ENCODE measurements at places on chromosomes 16 and 17.

DNA sequence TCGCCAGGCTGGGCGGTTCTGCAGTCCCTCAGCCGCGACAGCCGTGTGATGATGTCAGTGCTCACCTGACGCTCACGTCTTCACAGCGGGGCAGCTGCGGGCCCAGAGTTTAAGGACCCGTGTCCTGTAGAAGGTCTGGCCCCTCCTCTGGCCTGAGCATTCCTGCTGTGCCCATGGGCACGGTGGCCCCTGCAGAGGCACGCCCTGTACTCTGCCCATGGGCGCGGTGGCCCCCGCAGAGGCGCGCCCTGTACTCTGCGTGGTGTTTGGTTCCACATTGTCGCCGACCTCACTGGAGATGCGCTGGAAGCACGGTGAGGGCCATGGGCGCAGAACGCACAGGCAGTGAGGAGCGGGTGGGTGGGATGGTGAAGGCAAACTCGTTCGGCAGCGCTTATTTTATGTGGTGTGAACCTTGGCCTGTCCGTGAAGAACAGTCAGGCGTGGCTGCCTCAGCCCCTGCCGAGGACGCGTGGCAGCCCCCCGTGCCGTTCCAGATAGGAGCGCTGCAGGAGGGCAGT, 122.0 kb downstream of the BANP start:
- DNase-seq, result no peak

GRCh38 chr17:68053231-68054013, 17.9 kb downstream of the KPNA2 start:
- DNase-seq, result peak; percentile 64

- no peak for DNase-seq
These were observed 10.4 kb upstream of the WFDC1 start for GRCh38 chr16:84284154-84284722.

DNA sequence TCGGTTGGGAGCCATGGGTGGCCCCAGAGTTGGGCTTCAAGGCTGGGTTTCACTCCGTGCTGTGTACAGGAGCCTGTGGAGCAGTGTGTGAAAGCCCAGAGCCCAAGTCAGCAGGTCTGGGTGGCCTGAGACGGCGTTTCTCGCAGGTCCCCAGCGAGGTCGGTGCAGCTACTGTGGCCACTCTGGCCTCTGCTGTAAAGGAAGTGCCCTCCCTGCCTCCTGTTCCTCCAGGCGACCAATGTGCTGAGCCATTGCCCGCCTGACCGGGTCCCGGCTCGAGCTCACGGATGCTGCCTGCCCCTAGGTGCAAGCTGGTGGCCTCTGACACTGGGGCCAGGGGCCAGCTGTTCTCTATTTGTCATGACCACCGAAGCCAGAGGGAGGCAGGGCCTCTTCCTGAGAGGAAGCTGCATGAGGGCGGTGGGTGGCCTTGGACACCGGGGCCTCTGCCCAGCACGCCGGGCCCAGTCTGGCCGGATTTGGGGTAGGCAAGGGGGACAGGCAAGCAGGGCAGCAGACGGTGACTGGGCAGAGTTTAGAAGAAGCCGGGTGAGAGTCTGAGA, 170.9 kb downstream of the IRF8 start:
- DNase-seq, result no peak

GRCh38 chr17:80671825-80672110, 127.1 kb downstream of the RPTOR start:
- DNase-seq, result peak; percentile 43

GRCh38 chr17:41503202-41503601, 2.2 kb downstream of the KRT13 start:
- DNase-seq, result no peak

DNA sequence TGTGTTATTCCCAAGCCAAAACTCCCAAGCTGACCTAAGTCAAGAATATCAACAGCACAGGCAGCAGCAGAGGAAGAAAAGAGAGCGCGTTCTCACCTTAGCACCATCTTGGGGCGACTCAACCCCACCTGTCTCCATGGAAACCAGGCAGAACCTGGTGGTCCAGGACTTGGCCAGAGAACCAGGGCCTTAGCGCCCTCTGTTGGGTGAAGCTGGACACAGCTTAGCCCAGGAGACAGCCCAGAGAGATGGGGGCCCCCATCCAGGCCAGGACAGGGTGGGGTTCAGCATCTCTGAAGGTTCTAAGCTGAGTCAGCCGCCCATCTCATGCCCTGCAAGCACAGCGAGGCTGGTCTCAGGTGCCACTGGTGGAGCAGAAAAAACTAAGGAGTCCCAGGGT, 60.1 kb upstream of the TMEM132E start:
- DNase-seq, result peak; percentile 2

- DNase-seq, result peak; percentile 69
These were observed 3.2 kb upstream of the METRN start for GRCh38 chr16:711548-712320.

- peak; percentile 62 for DNase-seq
These were observed 160.2 kb downstream of the RGS9 start for GRCh38 chr17:65297384-65297783.

DNA sequence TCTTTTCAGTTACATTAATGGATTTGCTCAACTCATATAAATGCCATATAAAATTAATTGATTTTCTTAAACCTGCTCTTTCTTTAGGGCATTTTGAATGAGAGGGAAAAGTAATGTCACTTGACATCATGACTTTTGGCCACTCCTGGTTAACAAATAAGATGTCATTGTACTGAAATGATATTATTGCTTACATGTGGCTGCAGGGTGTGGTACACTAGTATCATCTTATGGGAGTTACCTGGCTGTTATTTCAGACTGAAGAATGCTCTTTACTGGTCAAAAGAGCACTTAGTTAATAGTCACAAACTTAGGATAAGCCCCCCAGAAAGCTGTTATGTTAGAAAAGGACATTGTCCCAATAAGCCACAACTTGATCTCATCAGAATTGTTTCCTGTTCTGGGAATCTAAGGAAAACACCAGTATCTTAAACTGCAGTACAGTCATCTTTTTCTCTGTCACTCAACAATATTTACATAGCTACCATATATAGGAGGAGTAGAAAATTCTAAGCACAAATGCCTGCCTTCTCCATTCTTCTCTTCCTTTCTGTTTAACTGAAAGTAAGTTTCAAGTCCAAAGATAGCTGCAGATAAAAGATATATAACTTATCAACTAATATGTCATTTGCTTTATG, 53.9 kb upstream of the MRC2 start:
- DNase-seq, result peak; percentile 37

- no peak for DNase-seq
These were observed 54.8 kb upstream of the BCAR1 start for GRCh38 chr16:75306099-75306762.

- no peak for DNase-seq
These were observed 7.2 kb upstream of the IRF8 start for GRCh38 chr16:85891776-85892166.

DNA sequence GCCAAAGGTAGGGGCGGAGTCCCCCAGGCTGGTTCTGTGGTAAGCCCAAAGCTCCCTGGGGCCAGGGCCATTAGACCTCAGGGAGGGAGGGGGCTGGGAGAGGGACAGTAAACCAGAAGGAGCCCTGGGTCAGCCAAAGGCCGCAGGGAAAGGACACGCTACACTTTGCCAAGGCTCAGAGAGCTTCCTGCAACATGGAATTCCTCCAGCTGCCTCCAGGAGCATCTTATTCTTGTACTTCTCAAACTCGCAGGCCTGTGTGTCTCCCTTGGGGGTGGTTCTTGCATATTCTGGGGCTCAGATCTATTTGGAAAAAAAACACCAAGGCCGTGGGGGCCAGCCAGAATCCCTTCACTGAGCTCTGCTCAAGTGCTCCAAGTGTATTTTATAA, 25.1 kb downstream of the AKAP1 start:
- DNase-seq, result no peak

DNA sequence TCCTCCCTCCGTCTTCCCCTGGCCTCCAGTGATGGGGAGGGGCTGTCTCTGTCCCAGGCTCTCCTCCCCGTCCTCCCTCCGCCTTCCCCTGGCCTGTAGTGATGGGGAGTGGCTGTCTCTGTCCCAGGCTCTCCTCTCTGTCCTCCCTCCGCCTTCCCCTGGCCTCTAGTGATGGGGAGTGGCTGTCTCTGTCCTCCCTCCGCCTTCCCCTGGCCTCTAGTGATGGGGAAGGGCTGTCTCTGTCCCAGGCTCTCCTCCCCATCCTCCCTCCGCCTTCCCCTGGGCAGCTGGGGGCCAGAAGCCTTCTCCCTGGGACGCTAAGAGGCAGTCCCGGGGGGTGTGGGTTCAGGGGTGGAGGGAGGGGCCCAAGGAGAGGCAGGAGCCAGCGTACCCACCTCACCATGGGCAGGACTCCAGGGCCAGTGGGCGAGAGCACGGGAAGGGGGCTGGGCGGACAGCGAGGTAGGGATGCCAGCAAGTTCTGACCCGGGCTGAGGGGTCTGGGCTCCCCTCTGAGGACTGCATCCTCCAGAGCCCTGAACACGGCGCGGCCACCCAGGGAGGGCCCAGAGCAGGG, 14.8 kb downstream of the UTS2R start:
- no peak for DNase-seq

- no peak for DNase-seq
These were observed 1343.7 kb upstream of the GOT2 start for GRCh38 chr16:60077861-60078260.

DNA sequence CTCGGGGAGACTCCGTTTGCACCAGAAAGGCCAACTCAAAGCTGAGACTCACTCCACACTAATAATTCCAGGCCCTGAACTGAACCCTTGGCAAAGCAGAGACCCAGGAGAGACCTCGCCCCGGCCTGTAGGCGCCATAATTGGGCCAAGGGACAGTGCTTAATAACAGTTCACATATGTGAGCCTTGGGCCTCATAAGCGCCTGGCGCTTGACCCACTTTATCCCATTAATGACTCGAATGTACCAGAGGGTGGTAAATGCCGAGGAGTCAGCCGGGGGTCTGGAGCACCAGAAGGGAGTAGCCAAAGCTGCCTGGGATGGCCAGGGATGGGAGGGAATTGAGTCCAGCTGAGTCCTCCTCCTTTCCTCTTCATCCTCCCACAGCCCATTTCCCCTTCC, 24.6 kb downstream of the SLC6A4 start:
- no peak for DNase-seq

GRCh38 chr17:62592341-62593099, 35.0 kb upstream of the MRC2 start:
- DNase-seq, result peak; percentile 83

- DNase-seq, result peak; percentile 79
These were observed 70.0 kb upstream of the PMFBP1 start for GRCh38 chr16:72241930-72242329.

DNA sequence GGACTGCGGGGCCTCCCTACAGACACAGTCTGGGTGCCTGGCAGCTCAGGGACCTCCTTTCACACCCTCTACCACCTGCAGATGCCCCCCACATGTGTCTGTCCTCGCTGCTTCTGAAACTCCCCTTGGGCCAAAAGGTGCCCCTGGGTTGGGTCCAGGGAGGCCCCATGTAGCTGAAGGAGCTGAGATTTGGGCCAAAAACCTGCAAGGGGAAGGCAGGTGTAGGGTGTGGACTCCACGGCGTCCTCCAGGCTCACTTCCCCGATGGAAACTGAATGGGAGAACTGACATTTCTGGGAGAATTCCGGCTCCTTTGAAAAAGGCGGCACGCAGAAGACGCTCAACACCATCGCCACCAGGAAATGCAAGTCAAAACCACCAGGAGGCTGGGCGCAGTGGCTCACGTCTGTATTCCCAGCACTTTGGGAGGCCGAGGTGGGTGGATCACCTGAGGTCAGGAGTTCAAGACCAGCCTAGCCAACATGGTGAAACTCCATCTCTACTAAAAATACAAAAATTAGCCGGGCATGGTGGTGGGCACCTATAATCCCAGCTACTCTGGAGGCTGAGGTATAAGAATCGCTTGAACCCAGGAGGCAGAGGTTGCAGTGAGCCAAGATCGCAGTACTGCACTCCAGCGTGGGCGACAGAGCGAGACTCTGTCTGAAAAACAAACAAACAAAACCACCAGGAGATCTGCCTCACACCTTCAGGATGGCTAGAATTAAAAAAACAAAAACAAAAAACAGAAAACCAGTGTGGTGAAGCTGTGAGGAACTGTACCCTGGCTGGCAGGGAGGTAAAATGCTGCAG, 13.2 kb upstream of the BAIAP2 start:
- DNase-seq, result no peak

GRCh38 chr17:16877099-16877498, 94.8 kb downstream of the TNFRSF13B start:
- DNase-seq, result no peak

DNA sequence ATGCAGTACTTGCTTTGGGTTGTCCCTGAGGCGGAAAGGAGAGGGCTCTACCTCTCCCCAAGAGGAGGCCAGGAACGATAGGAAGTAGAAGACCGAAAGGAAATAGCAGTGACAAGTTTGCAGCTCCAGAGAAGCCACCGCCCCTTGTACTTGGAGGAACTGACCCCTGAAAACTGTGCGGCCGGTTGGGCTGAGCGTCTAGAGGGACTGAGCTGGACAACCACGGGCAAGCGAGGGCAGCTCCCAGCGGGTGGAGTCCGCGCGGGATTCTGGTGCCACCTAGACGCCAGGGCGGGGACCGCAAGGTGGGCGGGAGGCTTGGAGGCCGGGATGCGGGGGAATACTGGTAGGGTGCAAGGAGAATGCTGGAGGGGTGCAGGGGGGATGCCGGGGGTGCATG, 1.3 kb upstream of the SLC6A4 start:
- DNase-seq, result peak; percentile 34

- DNase-seq, result no peak
These were observed 23.7 kb downstream of the ATP2C2 start for GRCh38 chr16:84392031-84392360.

DNA sequence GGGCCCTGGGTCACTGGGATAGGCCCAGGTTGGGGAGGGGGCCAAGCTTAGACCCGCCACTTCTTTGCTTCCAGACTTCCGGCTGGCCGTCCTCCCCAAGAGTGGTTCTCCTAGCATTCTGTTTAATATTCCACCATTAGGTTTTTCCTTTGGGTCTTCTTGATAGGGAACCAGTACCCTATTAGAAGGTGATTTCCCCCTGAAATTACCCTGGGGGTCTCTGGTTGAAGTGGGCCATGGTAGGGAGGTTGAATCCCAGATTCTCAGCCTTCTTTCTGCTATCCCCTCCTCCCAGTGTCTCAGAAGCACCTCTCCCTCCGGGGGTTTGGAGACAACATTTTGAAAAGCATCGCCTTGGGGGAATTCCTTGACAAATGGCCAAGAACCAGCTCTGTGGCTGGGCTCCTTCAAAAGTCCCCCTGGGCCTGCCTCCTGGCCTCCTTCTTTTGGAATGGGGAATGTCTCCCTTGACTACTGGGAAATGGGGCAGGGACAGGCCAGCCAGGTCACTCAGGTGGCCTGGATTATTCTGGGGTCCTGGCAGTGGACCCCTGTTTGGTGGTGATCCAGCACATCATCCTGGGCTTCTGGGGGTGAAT, 5.7 kb downstream of the LASP1 start:
- no peak for DNase-seq

GRCh38 chr17:61284174-61284573, 115.5 kb upstream of the TBX2 start:
- peak; percentile 92 for DNase-seq

GRCh38 chr17:57670769-57671569, 74.1 kb downstream of the CCDC182 start:
- no peak for DNase-seq

GRCh38 chr16:70692130-70692872, 6.4 kb upstream of the MTSS2 start:
- no peak for DNase-seq

All from choroid plexus epithelial cell (primary cell).